ENCODE measurements at places on chromosomes 7 and 10.

DNA sequence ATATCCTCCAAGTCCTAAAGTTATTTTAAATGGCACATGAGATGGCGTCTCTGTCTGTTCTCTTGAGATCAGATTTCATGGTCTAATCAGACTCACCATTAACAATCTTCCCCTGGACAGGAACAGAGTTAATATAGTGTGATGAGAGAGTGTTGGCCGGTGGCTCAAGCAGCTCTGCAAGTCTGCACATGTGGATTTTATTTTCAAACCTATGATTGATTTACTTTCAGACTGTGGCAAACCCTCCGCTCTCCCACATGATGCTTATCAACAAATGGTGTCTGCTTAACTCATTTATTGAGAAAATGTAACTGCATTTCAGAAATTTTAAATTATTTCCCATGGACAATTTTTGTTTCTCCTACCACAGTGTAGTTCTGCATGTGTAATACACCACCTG, 46.5 kb upstream of the HGF start:
- no peak for DNase-seq

GRCh38 chr7:52120912-52121311, 804.3 kb upstream of the COBL start:
- no peak for DNase-seq

DNA sequence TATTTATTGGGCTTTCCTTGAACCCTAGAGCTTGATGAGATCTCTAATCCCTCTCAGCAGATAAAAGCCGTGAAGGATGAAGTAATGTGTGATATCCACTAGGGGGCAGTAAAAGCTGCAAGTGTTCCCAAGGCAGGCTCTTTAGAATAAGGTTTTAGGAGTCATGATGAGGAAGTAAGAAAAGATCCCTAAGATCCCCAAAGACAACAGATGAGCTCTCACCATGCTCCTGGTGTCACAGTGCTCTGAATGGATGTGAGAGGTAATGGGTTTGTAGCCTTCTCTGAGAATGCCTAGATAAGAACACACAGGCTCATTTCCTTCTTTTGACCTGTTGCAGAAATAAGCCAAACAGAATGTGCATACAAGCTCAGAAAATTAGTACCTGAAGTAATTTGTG, 70.4 kb upstream of the ITPRID1 start:
- no peak for DNase-seq

- no peak for DNase-seq
Measured at GRCh38 chr10:71582506-71583475, 136.8 kb downstream of the C10orf105 start.

- DNase-seq: no peak
Measured at GRCh38 chr7:117269417-117269816, 53.4 kb downstream of the WNT2 start.

DNA sequence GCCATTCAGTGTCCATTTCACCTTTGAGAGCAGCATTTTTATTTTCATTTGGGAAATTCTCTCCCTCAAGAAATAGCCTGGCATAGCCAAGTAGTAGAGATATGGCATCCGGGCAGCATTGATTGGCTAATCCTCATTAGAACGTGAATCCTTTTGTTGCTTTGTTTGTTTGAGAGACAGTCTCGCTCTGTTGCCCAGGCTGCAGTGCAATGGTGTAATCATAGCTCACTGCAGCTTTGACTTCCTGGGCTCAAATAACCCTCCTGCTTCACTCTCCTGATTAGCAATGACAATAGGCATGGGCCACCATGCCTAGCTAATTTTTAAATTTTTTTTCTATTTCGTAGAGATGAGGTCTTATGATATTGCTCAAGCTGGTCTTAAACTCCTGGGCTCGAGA, 1174.9 kb upstream of the AUTS2 start:
- no peak for DNase-seq

DNA sequence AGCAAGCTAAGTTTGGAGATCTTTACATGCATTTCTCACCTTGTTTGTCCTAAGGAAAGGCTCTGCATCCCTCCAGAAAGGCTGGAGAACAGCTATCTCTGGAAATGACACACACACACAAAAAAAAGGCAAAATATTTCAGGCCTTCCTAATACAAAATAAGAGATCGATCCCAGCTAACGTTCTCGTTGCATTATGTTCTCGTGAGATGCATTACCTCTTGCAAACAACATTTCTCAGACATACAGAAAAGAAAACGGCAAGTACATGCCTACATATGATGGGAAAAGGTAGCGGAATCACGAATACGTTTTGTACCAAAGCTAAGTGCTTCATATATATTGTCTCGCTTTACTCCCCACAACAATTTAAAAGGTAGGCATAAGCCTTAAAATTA, 488 bp downstream of the MTERF1 start:
- DNase-seq: no peak

GRCh38 chr7:108158776-108159175, 28.6 kb upstream of the LAMB4 start:
- no peak for DNase-seq

DNA sequence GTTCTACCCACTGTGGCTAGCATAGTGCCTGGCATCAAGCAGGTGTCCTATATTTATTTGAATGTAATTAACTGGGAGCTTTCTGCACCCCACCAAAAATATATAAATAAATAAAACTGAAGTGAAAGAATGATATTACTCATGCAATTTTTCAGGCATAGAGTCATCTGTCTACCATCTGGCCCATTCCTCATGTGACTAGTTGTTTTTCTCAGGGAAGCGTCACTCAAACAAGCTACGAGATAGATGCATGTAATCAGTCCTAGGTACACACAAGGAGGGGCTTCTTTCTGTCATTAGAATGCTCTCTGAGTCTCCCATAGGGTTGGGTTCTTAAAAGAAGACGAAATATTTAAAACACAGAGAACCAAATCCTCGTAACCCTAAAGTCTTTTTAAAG, 255.5 kb upstream of the KMT2E start:
- DNase-seq: no peak

DNA sequence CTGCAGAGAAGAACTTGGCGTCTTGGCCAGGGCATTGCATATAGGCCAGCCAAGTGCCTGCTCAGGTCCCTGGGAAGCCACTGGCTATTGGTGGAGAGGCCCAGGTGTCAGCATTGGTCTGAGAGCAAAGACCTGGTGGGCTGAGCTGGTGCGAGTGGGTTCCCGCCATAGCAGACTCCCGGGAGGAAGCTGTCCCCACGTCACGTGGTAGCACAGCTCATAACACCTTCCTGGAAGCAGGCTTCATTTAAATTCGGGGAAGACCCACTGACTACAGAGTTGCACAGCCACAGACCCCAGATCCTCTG, 130.5 kb downstream of the WDR37 start:
- no peak for DNase-seq

DNA sequence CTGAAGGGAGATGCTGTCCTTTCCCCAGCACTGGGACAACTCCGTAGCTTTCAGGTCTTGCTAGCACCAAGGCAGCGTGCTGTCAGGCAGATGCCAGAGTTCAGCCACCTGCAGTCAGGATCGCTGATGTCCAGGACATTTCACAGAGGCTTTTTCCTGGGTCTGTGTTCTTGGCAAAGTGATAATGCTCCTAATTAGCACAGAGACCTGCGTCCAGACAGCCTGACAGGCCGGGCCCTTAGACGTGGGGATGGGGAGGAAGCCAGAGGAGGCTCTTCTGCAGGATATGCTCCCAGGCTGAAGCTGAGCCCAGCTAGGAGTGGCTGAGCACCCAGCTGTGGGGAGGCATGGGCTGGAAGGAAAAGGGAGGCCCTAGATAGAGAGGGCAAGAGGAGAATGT, 82.5 kb upstream of the TBX20 start:
- DNase-seq: no peak

- DNase-seq: no peak
Measured at GRCh38 chr7:151406051-151406875, 3.6 kb downstream of the WDR86 start.
